Tibial artery (tissue), 4 donors: ENCODE measurements at places on chromosomes 11 and 22.

DNA sequence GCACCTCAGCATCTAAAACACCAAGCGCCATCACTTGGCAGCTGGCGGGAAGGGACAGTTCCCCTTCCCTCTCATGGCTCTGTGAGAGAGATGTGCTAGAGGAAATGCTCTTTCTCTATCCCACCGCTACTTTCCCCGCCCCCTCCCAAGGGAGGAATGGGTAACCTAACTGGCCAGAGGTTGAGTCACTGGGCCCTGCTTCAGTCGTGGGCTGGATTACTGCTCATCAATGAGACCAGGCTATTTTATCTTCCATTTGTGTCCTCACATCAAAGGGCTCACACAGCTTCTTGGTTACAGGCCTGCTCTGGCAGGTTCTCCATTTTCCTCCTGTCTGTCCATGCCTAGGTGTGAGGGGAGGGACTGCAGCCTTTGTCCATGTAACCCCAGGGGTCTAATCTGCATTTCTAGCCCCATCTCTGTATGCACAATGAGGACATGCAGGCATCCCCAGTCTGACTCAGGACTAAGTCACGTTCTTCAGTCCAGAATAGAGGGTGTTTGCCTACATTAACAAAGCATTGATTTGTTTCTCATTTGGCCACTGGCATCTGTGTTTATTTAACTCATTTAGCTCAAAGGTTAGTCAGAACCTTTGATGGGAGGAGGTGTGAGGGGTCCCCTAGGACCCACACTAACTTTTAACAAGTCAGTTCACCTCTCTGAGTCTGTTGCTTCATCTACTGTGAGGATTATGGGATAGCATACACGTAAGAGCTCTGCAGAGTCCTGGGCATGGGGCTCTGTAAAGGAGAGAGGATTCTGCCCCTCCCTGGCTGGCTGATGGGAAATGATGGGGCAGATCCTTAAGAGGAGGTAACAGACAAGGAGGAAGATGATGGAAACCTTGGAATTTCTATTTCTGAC lies 99.1 kb downstream of the XRRA1 start:
- no peak for DNase-seq

- no peak for DNase-seq
These were observed 107.7 kb upstream of the PARVA start for GRCh38 chr11:12269446-12270214.

GRCh38 chr11:5036669-5037068 lies 9.7 kb upstream of the OR52J3 start:
- DNase-seq, result no peak

- DNase-seq, result no peak
These were observed 897.3 kb downstream of the METTL15 start for GRCh38 chr11:29005401-29005980.

DNA sequence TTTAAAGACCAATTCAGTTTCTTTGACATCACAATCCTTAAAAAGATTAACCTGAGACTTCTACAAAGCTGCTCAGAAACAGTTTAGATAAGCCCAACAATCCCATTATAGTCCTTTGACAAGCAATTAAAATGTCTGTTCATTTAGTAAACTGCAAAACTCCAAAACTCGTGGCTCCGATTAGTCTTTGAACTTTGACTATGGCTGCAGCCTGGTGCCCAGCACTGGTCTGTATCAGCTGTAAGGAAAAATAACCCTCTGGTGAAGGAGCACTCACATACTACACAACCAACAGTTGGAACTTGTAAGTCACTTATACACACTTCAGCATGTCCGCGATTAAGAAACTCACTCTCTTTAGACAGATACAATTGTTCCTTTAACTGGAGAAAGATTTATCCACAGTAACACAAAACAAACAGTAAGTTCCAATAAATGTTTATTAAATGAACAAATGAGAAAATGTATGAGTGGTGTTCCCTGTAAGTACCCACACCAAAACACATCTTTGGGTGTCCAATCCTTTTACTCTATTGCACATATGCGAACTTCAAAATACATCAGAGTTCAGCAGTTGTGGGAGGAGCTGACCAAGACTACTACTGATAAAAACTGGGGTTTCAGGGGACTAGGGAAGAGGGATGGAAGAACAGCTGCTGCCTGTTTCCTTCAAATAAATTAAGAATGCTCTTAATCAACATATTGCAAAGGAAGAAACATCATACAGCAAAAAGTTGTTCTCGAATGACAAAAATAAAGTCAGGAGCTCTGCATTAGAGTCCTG lies 36.4 kb downstream of the PITPNB start:
- DNase-seq, result no peak

GRCh38 chr11:78916759-78917158 lies 342.1 kb upstream of the NARS2 start:
- DNase-seq, result no peak

- DNase-seq, result no peak
These were observed 46.0 kb downstream of the CELF1 start for GRCh38 chr11:47506795-47507562.

DNA sequence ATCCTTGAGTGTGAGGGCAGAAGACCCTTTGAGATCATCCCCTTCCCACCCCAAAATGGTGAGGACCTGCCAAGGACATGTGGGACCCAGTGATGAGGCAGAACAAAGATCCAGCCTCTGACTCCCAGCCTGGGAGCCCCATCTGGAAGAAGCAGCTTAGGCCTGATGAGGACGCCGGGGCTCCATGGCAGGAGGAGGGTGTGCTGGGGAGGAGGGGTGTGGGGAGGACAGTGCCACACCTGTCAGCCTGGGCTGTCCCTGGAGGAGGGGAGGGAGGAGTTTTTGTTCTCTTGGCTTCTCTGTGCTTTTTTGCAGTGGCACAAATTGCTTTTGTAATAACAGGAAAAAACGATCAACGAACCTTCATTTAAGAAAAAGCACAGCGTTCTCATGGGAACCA lies 44.4 kb upstream of the DAGLA start:
- no peak for DNase-seq

GRCh38 chr11:129881570-129882170 lies 13.7 kb downstream of the NFRKB start:
- no peak for DNase-seq

DNA sequence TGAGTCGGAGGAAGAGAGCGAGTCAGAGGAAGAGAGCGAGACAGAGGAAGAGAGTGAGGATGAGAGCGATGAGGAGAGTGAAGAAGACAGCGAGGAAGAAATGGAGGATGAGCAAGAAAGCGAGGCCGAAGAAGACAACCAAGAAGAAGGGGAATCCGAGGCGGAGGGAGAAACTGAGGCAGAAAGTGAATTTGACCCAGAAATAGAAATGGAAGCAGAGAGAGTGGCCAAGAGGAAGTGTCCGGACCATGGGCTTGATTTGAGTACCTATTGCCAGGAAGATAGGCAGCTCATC lies 780 bp downstream of the TRIM44 start:
- DNase-seq, result no peak

DNA sequence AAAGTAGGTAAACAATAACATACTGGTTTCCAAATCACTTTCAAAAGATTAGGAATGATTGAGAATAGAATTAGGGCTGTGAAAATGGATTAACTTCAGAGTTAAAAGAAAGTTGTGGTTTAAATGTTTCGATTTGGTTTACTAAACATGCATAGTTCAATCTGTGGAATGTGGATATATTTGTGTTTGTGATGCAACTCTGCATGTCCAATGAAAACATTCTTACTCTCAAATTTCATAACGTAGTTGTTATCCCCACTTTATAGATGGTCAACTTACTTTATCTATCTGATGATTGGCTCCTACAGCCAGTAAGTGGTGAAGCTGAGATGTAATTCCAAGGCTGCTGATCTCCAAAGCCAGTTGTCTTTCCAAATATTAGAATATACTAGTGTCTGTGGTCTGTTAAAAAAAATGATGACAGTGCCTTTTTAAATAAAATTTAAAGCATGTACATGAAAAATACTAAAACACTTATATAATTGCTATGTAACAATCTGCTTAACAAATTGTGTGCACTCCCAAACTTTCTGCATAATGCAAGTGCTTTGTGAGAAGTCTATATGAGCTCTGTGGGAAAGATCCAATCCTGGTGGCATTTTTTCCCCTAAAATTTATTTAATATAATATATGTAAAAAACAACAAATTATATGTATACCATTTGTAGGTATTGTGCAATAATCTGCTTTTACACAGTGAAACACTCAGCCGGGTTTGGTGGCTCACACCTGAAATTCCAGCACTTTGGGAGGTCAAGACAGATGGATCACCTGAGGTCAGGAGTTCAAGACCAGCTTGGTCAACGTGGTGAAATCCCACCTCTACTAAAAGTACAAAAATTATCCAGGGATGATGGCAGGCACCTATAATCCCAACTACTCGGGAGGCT lies 9.7 kb upstream of the SIK3 start:
- no peak for DNase-seq

- no peak for DNase-seq
These were observed 61.5 kb downstream of the MSANTD4 start for GRCh38 chr11:105960252-105961245.

DNA sequence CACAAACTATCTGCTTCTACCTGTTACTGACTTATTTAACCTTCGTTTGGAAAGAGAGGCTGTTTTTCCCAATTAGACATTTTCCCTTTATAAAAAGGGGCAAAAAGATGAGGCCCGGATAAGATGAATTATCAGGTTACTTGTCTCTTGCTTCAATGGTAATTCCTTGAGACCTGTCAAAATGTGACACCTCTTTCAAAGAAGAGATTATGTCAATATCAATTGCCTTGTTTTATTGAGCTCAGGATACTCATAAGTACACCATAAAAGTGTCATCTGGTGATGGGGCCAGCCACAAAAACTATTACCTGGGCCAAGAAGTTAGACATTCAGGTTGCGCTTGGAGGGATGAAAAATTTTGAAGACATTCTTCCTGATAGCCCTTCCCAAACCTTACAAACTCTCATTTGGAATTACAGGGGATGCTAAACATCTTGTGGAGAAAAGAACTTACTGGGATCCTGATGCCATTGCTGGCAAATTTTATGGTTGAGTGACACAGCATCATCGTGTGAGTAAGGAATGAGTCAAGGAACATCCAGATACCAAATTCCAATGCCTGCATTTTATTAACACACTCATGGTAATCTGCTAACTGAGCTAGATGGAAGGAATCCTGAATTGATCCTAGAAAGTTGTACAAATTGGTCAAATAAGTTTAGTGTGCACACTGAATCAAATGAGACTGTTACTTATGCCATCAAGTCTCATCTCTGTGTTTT lies 1071.2 kb downstream of the LRRC4C start:
- DNase-seq, result no peak

- DNase-seq, result no peak
These were observed 26.2 kb upstream of the SHISAL1 start for GRCh38 chr22:44338906-44339305.

DNA sequence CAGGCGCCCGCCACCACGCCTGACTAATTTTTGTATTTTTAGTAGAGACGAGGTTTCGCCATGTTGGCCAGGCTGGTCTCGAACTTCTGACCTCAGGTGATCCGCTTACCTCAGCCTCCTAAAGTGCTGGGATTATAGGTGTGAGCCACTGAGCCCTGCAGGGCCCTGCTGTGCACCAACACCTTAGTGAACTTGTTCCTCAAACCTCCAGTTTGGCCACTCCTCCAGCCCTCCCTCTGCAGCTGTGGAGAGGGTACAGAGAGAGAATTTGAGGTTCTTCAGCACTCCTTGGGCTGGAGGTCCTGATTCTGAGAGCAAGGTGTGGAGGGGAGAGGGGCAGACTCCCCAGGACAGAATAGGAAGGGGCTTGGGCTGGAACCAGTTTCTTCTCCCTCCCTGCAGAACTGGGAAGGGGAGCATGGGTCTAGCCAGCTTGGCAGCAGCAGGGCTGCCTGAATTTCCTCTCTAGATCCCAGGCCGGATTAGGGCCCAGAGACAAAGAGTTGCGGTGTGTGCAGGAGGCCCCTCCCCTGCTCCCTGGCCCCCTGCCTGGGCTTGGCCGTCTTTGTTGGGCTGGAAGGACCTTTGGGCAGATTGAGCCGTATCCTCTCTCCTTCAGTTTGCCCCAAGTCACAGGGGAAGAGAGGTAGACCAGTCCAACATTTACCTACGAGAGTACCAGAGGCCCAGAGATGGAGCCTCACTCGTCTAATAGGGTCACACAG lies 2.3 kb upstream of the PEX16 start:
- no peak for DNase-seq

DNA sequence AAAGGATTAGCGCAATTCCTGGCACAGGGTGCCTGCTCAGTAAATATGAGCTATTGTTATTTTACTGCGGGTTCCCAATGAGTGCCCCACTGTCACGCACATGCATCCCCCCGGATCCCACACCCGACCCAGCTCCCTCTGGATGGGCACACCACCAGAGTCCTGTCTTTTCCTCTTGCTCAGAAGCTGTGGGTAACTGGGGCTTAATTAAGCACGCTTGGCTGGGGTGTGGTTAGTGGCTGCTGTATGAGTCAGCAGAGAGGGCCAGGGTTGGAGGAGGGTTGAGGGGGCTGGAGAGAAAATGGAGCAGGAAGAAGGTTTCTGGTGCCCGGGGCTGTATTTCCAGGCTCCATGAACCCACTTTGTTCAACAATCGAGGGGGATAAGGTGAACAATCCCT lies 30.3 kb upstream of the NECTIN1 start:
- no peak for DNase-seq

DNA sequence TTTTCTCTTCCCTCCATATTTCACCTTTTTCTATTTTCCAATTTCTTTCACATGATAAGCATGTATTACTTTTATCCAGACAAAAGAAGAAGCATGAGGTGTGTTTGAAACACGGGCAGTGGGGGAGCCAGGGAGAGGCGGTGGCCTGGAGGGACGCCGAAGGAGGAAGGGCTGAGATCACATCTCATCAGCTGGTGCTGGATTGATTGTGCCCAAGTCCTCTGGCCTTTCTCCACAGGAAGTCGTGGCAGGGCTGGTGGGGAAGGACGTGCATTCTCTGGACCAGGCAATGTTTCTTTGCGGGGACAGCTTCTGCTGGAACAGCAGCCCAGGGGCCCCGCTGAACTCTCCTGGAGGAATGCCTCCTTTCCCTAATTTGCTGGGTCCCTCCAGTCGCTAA lies 82.9 kb downstream of the MIAT start:
- DNase-seq, result no peak

GRCh38 chr11:95279921-95280868 lies 49.2 kb upstream of the SESN3 start:
- no peak for DNase-seq

DNA sequence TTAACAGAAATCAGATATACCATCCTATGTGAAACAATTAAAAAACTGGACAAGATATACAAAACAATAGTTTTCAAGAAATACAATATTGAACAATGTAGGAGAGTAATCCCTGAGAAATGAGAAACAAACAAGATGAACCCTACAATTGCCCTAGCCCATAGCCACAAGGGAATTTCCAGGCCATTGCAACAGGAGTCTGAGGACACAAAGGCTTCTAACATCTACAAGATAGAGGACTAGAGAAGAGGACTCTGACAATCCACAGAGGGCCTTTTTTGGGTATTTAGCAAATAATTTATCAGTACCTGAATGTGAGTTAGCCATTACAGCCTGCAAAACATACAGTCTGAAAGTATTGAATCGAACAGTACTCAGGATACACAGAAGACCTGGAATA lies 251.7 kb downstream of the GRM5 start:
- DNase-seq, result no peak

DNA sequence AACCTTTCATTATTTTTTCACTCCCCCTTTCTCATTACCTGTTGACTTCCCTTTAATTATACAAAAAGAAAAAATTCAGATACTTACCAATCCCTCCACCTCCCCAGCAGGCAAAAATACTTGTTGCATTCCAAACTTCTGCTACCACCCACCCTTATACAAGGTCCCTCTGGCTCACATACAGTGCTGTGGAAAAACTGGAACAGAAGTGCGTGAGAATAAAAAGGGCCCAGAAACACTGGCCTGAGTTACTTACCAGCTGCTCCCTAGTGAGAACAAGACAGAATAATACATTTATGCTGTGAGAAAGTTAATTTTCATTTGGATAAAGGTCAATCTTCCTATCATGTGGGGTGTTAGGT lies 46.9 kb upstream of the RAPSN start:
- no peak for DNase-seq

GRCh38 chr22:35066768-35067167 lies 810 bp downstream of the ISX start:
- no peak for DNase-seq
